ENCODE measurements at places on chromosomes 1 and 21.

GRCh38 chr1:115506518-115506917 lies 135.3 kb upstream of the VANGL1 start:
- no peak for DNase-seq

- no peak for DNase-seq
These were observed 482.4 kb downstream of the PCP4 start for GRCh38 chr21:40349591-40349990.

- no peak for DNase-seq
These were observed 47.6 kb downstream of the ATP6V1G3 start for GRCh38 chr1:198492872-198493271.

DNA sequence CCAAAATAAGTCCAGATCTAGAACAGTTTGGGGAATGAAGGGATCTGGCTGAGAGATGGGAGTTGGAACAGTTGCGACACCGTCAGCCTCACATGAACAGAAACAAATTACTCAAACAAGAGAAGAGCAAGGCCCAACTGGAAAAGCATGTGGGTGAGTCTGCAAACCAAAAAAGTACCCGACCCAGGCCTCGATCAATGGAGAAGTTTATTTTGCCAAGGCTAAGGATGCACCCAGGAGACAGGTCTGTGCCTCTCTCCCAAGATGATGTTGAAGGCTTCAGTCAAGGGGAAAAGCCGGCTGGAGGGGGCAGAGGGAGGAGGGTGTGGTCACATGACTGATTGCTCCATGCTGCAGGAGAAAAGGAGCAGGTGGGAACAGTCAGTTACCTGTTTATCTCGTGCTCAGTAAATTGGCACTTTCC lies 42.3 kb downstream of the KRTAP10-1 start:
- no peak for DNase-seq

GRCh38 chr1:41629141-41629540 lies 144.7 kb upstream of the EDN2 start:
- DNase-seq = no peak

- DNase-seq = no peak
These were observed 116.3 kb upstream of the SOD1 start for GRCh38 chr21:31543191-31543590.

GRCh38 chr1:232551386-232551785 lies 78.5 kb downstream of the SIPA1L2 start:
- DNase-seq = no peak

GRCh38 chr1:6507461-6507911 lies 16.0 kb upstream of the PLEKHG5 start:
- no peak for DNase-seq

DNA sequence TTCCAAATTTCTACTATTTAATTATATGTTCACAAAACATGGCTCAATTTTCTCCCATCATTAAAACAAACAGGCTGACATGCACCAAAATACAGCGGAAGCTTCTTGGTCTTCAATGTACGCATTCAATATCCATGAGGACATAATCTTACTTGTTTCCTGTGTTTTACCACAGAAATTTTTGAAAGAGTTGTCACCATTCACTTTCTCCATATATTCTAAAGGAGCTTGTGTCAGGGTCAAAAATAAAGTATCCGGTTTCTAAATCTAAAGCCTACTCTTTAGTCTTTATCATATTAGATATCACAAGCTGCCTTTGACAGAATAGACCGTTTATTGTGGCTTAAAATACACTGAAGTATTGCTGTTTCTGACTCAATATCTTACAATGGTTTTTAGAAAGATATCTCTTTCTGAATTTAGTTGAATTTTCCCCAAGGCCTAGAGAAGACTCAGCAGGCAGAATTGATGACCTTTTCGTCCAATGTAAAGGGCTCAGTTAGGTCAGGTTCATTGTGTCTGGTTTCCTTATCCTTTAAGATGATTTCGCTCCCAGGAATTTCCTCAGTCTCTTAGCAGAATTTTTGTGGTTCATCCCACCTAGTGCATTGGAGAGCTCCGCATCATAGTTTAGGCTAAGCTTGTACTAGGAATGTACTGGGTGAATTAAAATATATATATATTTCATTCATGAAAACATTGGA lies 717.2 kb downstream of the NCAM2 start:
- no peak for DNase-seq

DNA sequence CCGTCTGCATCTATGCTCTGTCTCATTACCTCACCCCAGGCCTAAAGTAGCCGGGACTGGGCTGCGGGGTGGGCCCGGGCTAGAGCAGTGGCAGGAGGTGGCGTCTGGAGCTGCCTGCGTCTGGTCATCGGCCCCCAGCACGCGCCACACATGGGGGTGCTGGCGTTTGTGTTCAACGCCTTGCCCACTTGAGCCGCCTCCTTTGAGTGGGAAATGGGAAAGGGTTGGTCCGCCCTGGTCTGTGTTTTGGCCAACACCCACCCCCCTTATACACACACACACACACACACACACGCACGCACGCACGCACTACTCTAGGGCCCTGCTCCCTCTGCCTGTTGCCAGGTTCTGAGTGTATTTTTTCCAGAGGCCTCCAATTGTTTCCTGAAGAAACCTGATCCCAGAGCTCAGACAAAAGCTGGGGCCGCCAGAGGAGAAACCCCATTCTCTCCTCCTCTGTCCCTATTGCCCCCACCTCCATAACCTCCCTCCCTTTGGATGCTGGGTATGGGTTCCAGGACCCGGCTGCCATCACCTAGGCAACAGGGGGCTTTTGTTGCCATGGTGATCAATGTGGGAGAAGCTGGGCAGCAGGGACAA lies 10.1 kb downstream of the VANGL2 start:
- DNase-seq = no peak

GRCh38 chr1:29793101-29793546 lies 556.8 kb downstream of the PTPRU start:
- peak; percentile 47 for DNase-seq

- DNase-seq = no peak
These were observed 6.2 kb downstream of the CD247 start for GRCh38 chr1:167512046-167512654.

DNA sequence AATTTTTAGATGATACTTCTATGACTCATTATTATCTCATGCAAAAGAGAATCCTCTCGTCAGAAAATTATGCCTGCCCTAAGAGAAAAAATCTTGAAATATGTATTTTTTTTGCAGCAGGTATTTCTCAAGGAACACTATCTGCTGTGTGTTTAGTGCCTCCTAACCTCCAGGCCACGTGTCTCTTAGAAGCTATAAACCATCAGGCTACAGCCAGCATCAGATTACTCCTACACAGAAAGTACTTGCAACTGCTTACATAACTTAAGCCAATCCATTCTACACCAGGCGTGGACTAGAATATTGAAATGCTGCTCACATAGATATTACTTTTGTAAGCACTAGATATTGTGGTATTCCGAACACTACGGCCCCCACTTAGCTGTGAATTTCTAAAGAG lies 933.4 kb downstream of the PLA2G4A start:
- DNase-seq = no peak

- no peak for DNase-seq
These were observed 140.4 kb upstream of the KCNE2 start for GRCh38 chr21:34223376-34223775.

GRCh38 chr1:226100436-226101391 lies 38.2 kb downstream of the H3-3A start:
- DNase-seq = no peak

- DNase-seq = no peak
These were observed 3.7 kb downstream of the MFSD2A start for GRCh38 chr1:39958403-39959200.

DNA sequence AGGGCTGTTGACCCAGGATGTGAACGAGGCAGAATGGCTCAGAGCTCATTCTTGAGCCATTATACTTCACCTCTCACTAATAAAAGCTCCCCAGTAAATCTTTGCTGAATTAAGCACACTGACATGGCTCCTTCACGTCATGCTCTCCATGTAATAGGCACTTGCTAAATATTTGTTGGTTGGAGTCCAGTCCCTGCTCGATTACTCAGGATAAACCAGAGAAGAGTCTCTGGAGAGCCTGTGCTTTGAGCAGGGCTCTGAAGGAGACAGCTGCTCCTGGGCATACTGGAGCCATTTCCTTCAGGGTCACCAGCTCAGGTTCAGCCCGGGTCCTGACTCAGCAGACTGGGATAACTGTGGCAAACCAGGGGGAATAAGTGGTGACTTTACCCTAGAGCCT lies 46.9 kb downstream of the HLX start:
- DNase-seq = no peak

- DNase-seq = no peak
These were observed 61.8 kb upstream of the DISP3 start for GRCh38 chr1:11417162-11417561.

GRCh38 chr1:155321639-155322503 lies 1.2 kb downstream of the RUSC1 start:
- no peak for DNase-seq

DNA sequence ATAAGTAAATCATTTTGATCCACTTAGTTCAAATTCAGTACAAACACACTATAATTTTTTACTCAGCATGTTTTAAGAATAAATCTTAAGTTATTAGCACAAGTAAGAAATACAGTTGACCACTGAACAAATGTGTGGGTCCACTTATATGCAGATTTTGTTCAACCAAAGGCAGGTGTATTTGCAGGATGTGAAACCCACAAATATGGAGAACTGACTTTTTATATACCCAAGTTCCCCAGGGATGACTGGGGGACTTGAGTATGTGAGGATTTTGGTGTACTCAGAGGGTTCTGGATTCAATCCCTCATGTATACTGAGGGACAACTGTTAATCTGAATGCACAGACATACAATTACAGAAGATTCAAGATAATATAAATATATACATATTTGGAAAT lies 25.7 kb upstream of the ERICH3 start:
- DNase-seq = no peak

DNA sequence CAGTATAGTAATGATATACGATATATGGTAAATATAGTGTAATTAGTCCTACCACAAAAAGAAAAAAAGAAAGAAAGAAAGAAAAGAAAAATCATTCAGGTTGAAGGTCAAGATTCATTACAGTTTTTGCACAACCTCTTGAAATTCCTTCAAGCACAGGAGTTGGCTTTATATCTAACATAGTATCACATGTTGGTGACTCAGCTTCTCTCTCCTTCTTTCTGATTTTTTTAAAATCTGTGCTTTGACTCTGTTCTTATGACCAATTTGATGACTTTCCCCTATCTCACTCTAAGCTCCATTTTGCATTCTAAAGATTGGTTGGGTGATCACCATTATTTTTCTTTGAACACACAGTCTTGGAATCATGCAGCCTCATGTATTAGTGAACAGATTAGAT lies 148.2 kb upstream of the COL11A1 start:
- no peak for DNase-seq

- no peak for DNase-seq
These were observed 164.8 kb downstream of the TPR start for GRCh38 chr1:186210258-186210657.

- DNase-seq = no peak
These were observed 2.1 kb downstream of the HJV start for GRCh38 chr1:146019231-146020057.

GRCh38 chr1:173224280-173224892 lies 17.3 kb upstream of the TNFSF4 start:
- DNase-seq = no peak

DNA sequence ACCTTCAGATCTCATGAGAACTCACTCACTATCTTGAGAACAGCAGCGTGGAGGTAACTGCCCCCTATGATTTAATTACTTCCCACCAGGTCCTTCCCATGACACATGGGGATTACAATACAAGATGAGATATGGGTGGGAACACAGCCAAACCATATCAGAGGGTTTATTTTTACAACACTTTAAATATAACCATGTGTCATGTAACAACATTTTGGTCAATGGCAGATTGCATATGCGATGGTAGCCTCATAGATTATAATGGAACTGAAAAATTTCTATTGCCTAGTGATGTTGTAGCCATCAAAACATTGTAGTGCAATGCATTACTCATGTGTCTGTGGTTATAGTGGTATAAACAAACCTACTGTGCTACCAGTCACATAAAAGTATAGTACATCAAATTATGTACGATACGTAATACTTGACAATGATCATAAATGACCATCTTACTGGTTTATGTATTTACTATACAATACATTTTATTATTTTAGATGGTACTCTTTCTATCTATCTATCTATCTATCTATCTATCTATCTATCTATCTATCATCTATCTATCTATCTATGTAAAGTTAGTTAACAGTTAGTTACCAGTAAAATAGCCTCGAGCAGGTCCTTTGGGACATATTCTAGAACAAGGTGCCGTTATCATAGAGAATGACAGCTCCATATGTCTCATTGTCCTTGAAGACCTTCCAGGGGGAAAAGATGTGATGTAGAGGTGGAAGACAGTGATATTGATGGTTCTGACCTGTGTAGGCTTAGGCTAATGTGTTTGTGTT lies 12.6 kb upstream of the S100B start:
- DNase-seq = no peak
